ENCODE measurements at places on chromosomes 7 and 10.

GRCh38 chr10:129277084-129277483, 190.0 kb upstream of the MGMT start:
- no peak for DNase-seq

- DNase-seq: no peak
These were observed 115.6 kb upstream of the IMMP2L start for GRCh38 chr7:111677848-111678247.

- no peak for DNase-seq
These were observed 38.7 kb downstream of the CACNB2 start for GRCh38 chr10:18178854-18179483.

DNA sequence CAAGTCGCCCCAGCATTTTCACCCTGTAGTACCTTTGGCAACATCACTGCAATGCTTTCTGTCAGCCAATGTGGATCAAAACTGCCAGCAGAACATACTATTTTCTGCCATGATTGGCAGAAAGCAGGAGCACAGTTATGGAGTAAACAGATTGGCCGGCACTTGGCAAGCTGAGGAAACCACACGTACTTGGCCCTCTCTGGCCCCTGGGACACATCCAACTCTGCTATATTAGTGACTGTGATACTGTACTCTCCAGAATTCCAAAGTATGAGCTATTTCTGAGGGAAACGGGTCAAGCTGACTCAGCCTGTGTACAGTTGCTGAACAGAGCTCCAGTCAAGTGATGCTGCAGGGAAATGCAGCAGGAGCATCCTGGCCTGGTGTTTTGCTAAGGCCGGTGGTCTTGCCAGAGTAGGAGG, 39.8 kb upstream of the LANCL2 start:
- no peak for DNase-seq

- DNase-seq: no peak
These were observed 8.0 kb upstream of the BEND7 start for GRCh38 chr10:13536674-13537366.

- DNase-seq: no peak
These were observed 167.3 kb downstream of the CALCR start for GRCh38 chr7:93407239-93407638.

DNA sequence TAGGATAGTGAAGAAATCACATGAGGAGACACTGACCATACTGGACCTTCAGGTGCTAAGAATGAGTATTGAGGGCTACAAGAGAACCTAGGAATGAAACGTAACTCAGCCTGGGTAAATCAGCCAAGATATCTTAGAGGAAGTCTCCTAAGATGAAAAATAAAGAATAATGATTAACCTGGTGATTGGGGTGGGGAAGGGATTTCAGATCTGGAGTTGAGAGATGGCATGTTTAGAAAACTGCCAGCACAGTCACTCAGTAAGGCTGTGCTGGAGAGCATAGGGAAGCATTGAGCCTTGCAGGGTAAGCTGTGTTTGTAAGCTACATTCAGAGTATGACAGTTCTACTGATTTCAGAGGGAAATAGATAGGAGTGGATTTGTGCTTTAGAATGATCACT, 1.9 kb upstream of the MALRD1 start:
- no peak for DNase-seq

DNA sequence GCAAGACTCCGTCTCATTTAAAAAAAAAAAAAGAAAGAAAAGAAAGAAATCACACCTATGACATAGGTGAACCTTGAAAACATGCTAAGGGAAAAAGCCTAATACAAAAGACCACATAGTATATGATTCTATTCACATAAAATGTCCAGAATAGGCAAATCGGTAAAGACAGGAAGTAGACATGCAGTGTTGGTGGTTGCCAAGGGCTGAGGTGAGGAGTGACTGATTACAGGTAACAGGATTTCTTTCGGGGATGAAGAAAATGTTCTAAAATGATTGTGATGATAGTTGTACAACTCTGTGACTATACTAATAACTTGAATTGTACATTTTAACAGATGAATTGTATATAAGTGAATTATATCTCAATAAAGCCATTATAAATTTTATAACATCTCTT, 3.3 kb downstream of the XPNPEP1 start:
- DNase-seq: no peak

GRCh38 chr10:124384591-124385190, 34.0 kb downstream of the OAT start:
- no peak for DNase-seq

GRCh38 chr7:37541810-37542443, 93.3 kb upstream of the ELMO1 start:
- no peak for DNase-seq

GRCh38 chr10:75861582-75861981, 430.2 kb downstream of the LRMDA start:
- DNase-seq: no peak

- no peak for DNase-seq
These were observed 253.1 kb upstream of the CACNA2D1 start for GRCh38 chr7:82696631-82697030.

DNA sequence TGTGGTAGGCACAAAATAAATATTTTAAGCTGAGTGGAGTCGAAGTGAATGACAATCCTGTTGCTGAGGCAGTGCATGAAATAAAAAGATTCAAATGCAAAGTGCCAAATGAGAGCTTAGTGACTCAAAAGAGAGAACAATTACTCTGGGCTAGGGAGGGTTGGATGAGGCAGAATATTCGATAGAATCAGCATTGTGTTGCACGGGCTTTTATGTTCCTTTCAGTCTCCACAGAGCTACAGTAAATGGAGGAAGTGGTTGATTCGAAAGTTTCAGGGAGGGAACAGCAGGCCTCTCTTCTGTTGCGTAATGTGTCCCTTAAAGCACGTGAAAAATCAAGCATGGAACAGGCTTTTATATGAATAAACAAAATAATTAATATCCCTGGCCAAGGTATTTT, 599.3 kb upstream of the CELF2 start:
- no peak for DNase-seq

DNA sequence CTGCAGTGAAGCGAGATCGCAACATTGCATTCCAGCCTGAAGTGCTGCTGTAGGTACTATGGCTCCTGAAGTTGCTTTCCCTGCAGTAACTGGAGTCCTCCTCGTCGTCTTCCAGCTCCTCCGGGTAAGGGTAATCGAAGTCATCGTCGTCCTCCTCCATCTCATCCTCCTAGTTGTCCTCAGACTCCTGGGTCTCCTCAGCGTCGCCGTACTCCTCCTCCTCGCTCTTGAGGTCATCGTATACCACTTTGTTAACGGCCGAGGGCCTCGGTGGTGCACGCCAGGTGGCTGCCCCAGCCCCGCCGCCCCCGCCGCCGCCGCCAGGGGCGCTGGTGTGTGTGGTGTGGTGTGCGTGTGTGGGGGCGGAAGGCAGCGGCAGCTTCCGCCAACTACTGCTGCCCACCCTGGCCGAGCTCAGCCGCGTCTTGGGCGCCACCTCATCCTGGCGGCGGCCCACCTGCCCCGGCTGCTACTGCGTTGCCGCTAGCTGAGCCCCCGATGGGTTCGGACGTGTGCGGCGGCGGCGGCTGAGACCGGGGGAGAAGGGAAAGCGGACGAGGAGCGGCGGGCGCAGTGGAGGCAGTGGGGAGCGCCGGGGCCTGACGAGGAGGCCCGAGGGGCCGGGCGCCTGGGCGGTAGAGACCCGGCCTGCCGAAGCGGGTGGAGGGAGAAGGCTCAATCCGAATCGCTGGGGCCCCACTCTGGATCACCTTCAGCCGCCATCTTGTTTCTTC, 11.8 kb upstream of the ACBD5 start:
- DNase-seq: peak; percentile 57

DNA sequence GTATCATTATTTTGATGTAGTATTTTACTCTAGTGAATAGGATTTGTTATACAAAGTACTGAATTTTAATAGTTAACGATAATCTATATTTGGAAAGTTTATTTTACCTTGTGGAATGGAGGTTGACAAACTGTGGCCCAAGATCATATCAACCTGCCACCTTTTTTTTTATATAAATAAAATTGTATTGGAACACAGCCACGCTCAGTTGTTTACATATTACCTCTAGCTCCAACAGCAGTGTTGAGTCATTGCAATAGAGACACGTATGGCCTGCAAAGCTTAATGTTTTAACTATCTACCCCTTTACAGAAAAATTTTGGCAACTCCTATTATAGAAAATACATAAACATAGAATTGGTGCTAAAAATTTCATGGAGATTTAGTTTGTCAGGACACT, 239.3 kb downstream of the THSD7A start:
- DNase-seq: no peak

GRCh38 chr10:80589726-80590373, 52.1 kb downstream of the SH2D4B start:
- DNase-seq: no peak

DNA sequence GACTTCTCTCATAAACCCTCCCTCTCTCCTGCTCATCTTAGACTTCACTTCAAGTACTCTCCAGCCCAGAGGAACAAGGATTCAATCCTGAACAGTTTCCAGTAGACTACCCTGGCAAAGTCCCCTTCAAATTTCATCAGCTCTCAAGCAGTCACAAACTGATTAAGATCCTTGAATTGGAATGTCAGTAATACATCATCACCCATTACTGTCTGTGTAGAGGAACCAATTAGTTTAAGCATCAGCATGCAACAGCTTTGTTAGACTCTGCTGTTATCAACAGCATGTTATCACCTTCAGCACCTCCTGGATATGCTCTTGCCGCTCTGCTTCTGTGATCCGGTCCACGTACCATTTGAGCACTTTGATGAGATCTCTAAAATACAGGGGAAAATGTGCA, 307.0 kb upstream of the IMMP2L start:
- DNase-seq: no peak

DNA sequence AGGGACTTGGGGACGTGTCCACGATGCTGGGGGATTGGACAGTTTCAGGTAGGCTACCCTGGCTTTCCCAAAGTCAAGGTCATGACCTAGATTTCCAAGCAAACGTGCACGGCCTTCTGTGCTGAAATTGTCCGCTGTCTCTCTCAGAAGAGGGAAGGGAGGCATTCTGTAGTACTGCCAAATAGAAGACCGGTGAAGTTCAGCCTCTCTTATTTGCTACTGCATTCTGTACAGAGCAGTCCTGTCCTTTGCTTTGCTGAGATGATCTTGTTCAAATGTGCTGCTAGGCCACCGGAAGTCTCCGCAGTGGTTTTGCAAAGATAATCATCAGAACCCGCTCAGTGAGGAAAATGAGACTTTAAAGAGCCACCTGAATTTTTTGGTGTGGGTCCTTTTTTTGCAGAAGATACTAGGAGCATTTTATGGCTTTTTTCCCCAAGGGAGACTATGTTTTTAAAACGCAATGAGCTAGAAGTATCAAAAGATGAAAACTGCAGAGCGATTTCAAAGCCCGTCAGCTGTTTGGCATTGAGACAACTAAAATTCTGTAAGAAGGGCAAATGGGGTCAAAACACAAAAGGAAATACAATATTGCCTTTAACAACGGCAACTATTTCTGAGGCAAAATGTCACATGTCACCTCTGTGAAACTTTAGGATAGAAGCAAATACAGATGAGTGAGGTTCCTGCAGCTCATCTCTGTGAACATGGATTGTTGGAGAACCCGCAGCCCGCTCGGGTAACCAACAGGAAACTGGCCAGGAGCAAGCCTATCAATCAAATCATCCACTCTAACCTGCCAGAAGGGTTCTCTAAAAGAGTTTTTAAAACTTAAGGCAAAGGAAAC, 1.3 kb upstream of the NMT2 start:
- peak; percentile 22 for DNase-seq

- DNase-seq: no peak
These were observed 142.0 kb downstream of the SRPK2 start for GRCh38 chr7:105246679-105247078.

DNA sequence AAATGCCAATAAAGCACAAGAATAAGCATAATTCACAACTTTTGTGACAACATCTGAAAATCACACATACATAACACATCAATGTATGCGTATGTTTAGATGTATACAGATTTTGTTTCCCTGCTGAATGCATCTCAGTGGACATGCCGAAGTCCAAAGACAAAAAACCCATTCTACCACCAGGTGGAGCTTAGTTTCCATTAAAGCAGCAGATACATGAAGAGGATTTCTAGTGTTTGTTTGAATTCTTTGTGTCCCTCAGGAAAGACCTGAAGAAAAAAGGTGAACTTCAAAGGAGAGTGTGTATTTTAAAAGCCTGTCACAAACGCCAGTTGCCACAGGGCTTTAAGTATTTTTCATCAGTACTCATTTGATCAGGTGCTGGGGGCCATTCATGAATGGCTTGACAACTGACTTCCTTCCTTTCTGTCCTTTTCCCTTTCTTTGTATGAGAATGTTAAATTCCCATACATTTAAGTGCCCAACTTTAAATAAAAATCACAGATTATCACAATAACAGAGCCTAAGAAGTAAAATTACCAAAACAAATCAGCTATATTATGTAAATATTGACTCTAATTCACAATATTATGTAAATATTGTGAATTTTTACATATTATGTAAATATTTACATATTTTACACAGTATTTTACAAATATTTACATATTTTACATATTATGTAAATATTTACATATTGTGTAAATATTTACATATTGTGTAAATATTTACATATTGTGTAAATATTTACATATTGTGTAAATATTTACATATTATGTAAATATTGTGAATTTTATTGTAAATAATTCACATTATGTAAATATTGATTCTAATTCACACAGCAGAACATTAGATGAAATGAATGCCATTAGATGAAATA, 343.0 kb downstream of the CRPPA start:
- DNase-seq: no peak

DNA sequence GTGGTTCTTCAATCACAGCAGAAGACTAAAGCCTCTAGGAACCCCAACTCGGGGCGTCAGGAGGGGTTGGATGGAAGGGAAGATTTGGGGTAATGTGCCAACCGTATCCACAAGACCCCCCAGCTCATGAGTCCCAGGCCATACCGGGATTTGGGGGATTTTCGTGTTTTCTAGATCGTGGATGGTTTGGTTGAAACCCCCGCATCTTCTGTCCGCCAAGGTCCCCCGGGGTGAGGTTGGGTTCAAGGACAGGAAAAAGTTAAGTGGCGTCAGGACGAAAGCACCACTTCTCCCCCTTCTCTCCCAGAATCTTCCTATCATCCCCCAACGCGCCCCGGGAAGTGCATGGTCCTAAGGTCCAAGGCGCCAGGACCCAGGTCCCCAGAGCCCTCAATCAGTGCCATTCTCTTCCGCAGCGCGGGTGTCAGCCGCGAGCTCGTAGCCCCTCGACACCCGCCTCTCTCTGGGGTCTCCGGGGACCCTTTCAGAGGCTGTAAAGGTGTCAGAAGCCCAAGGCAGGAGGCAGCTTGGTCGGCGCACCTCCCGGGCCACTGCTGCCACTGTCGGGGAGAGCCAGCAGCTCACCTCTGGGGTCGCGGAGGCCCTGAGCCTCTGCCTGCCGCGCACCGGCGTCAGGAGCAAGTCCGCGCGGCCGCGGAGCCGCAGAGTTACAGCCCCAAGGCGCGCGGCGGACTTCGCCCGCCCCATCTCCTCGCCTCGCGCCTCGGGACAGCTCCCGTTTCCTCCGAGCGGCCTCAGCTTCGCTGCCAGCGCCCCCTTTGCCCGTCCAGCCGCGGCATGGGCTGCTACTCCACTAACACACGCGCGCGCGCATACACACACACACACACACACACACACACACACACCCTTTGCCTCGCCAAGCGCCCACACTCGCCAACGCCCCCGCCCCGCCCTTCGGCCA, 1.5 kb downstream of the MKX start:
- DNase-seq: no peak

GRCh38 chr7:99137411-99138180, 6.3 kb downstream of the SMURF1 start:
- no peak for DNase-seq

- no peak for DNase-seq
These were observed 245.6 kb downstream of the SLC25A13 start for GRCh38 chr7:96076350-96076707.

- no peak for DNase-seq
These were observed 29.7 kb downstream of the HTRA1 start for GRCh38 chr10:122490786-122491680.

GRCh38 chr7:33400214-33400538, 270.8 kb downstream of the BBS9 start:
- no peak for DNase-seq

All from stimulated activated CD8-positive, alpha-beta memory T cell treated with anti-CD3 and anti-CD28 coated beads, Interleukin-7, amount 100 ng/mL, for 1 hour (primary cell).